ENCODE measurements at places on chromosomes 11 and 22.
A peak's percentile ranks its signal among the peaks of the same experiment; 100 is the strongest.

DNA sequence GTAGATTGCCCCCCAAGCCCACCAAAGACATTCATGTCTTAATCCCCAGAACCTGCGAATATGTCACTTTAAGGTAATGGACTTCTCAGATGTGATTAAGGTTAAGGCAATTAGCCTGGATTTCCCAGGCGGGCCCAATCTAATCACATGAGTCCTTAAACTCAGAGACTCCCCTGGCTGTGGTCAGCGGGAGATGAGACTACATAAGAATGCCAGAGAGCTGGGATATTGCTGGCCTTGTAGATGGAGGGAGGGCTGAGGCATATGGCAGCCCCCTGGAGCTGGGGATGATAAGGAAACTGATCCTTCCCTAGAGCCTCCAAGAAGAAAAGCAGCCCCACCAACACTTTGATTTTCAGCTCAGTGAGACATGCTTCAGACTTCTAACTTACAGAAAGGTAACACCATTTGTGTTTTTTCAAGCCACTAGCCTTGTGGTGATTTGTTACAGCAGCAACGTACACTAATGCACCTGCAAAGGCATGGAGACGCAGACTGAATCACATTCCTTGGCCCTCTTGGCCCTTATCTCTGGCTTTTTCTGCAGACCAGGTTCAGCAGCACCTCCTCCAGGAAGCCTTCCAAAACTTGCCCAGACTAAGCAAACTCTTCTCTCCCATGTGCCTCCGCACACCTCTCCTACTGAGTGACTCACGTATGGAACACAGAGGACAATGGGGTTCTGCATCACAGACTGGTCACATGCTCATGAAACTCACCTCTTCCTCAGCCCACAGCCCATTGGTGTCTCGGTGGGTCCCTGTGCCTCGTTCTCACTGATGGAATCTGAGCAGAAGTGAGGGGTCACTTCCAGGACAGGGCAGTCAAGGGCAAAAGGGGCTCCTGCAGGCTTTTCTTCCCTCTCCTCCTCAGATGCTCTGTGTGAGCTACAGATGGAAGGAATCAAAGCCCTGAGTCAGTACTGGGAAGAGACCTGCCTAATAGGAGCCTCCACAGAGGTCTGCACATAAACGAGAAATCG is 86.3 kb upstream of the HMGXB4 start:
- DNase-seq: no peak

DNA sequence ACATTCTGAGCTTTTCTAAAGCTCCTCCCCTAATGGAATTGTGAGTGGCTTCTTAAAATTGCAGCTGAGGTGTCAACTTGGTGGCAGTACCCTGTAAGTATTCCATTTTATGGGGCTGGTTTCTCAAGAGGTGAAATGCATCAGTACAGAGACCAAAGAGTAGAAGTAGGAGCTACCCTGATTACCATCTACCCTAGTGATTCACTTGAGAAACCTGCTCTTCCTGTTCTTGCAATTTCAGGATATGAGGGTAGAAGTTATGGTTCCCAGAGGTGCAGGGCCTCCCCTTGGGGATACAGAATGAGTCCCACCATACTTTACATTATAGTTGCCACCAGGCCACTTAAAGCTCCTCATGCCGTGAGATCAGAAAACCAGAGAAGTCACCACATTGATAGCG is 944.6 kb downstream of the OPCML start:
- no peak for DNase-seq

- DNase-seq: no peak
These were observed 2.7 kb downstream of the SAA4 start for GRCh38 chr11:18233912-18234311.

DNA sequence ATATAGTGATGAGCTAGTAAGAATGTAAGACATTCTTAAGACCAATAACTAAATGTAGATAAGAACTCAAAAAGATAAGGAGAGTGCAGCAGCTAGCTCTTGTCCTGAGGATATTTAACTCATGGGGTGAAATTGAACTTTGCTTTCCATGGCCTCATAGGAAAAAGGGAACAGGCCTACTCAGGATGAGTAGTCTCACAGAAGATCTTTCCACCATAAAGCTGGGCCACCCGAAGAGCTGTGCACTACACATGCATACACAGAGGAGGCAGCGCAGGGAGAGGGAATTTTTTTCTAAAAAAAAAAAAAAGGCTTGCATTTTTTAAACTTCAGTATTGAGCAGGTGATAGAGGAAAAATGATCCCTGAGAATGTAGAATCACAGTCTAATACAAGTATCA is 59.9 kb upstream of the CFAP300 start:
- DNase-seq: no peak

- DNase-seq: no peak
These were observed 21.6 kb downstream of the PARVG start for GRCh38 chr22:44202261-44202789.

- DNase-seq: no peak
These were observed 31.4 kb upstream of the TESMIN start for GRCh38 chr11:68782711-68783110.

GRCh38 chr11:15519124-15519791 is 404.5 kb downstream of the INSC start:
- no peak for DNase-seq

DNA sequence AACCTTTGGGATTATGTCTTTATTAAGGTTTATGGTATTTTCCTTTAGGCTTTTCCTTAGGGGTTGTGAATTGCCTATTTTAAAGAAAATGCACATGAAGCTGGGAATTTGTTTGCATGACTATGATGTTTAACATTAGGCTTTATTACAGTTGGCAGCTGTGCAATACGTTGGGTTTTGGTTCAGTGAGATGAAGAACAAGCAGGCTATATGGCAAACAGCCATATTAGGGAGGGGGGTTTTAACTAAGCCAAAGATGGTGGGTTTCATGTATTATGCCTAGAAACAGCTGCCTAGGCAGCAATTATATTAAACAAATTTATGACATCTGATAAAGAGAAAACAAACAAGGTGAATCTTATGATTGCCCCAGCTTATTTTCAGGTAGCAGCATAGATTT is 880.8 kb downstream of the FAM181B start:
- no peak for DNase-seq

GRCh38 chr11:86291466-86292262 is 10.4 kb upstream of the HIKESHI start:
- peak; percentile 56 for DNase-seq

DNA sequence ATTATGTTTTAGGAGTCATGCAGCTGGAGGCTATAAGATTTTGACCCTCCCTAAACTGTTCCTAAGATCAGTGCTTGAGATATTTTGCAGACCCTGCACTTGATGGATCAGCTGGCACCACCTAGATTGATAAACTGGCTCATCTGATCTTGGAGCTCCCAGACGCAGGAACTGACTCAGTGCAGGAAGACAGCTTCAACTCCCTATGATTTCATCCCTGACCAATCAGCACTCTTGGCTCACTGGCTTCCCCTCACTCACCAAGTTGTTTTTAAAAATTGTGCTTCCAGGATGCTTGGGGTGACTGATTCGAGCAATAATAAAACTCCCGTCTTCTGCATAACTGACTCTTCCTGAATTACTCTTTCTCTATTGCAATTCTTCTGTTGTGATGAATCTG is 637.5 kb upstream of the FAT3 start:
- no peak for DNase-seq

DNA sequence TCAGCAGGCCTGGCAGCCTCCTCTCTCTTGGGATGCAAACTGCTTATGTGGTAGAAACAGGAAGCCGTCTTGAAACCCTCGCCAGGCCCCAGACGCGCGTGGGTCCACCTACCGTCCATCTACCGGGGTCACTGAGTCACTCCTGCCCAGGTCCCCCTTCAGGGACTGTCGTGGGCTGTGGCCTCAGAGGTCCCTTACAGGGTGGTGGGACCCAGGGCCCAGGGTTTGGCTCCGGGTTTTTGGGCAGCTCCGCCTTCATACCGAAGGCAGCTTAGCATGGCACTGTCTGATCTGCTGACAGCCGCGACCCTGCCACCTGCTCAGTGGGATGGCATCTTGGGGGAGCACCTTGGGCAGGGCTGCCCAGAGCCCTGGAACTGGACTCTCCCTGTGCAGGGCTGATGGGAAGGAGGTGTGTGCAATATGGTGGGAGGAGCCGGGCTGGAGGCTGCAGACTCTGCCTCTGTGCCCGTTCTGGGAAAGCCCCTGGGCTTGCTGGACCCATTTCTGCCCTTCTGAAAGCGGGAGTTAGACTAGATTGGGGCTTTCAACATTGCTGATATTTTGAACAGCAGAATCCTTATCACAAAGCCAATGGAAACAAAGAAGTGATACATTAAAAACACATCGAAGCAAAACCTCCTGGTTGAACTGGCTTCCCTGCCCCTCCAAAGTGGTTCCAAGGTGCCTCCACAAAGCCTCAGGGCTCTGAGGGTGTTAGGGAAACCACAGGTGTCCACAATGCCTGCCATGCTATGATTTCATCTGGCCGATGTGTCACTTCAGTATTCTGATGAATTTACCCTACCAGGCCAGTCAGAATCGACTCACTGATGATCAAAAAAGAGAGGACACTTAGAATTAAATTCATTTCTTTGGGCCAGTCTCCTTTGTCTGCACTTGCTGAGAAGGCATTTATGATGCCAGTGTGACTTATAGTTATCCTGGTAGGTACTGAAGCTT is 316.5 kb downstream of the KIRREL3 start:
- no peak for DNase-seq

DNA sequence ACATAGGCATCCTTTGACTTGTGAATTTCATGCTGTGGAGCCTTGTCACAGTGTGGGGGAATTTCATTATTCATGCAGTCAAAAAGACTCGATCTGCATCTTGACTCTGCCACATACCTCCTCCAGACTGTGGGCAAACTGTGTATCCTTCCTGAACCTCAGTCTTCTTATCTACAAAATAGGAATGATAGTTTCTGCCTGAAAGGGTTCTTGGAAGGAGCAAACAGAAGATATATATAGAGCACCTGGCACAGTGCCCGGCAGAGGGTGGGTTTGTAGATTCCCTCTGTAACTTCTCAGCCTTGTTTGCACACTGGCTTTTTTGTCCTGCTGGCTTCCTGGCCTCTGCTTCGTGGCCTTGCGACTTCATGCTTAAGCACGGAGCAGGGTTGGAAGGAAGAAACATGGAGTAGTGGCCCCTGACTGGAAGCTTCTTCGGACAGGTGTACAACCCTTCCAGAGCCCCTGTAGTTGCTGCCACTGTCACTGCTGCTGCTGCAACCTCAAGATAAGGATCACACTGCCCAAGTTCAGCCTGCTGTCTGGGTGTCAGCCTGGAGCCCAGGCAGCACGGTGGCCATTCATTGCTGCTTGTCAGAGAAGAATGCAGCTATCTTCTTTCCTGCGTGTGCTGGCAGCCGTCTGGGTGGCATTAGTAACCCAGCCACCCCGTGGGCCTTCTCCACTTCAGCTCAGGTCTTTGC is 106.4 kb downstream of the MICAL2 start:
- no peak for DNase-seq

DNA sequence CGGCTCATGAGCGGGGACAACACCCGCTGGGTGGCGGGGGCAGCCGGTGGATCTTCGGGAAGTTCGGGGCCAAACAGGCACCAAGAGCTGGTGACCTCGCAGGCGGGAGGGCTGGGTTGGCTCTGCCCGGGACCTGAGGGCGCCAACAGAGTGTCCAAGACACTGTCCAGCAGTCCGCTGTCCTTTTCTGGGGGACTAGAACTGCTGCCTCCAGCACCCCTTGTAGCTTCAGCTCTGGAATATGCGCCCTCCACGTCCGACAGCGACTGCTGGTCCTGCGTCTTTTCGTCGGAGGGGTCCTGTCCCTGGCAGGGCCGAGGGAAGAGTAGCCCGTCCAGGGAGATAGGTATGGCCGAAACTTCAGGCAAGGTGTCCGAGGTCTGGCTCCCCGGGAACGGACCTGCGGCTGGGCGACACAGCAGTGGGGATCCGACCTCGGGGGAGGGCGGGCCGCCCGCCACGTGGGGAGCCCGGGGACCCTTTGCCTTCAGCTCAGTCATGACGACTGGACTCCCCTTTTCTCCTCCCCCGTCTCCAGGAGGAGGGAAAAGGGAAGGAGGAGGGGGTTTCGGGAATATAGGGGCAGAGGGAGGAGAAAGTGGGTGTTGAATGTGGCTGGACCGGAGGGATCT is 926 bp downstream of the PGR start:
- DNase-seq: no peak

GRCh38 chr22:23697031-23697970 is 6.5 kb downstream of the RGL4 start:
- DNase-seq: no peak

- DNase-seq: no peak
These were observed 16.5 kb upstream of the MYOD1 start for GRCh38 chr11:17702876-17703275.

- DNase-seq: peak; percentile 53
These were observed 11.3 kb downstream of the TRIM66 start for GRCh38 chr11:8671193-8671612.

DNA sequence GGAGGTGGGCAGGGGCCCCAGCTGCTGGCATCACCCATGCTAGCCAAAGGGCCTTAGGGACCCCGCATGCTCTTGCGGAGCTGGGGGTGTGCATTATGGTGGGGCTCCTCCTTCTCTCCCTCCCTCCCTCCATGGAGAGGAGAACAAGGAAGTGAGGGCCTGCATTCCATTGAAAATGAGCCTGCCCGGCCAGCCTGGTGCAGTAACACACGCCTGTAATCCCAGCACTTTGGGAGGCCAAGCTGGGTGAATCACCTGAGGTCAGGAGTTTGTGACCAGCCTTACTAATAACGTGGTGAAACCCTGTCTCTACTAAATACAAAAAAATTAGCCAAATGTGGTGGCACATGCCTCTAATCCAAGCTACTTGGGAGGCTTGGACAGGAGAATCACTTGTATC is 22.4 kb downstream of the SNAP29 start:
- no peak for DNase-seq

All from NCI-H2081 (cell line).